A549 (cell line): ENCODE measurements at places on chromosomes 7 and 10.
A peak's percentile ranks its signal among the peaks of the same experiment; 100 is the strongest.

DNA sequence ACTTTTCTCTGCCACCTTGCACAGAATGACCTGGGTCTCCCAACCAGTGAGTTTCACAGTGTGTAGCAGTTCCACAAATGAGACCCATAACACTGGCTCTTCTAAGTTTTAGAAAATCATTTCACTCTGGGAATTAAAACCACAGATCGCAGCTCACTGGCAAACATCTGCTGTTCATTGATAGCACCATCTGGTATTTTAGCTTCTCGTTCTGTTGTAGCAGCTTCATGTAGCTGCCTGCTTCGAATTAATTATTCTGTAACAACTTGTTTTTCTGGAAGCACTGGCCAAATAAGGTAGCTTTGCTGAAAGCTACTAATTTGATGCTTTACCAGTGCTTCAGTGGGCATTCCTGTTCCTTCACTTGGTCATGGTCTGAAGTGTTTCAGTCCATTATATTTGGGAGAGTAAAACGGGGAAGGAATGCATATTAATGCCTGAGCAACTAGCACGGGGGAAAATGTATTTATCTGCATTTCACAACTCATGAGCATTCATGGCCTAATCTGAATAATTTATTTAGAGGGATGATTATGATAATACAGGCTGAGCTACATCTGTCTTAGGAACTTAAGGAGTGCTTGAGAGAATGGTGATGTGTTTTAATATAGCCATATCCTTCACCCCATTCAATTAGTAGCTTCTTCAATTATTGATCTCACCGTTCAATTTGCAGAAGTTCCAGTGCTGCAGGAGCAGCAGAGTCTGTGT, 447.4 kb downstream of the XPNPEP1 start:
- DNase-seq = no peak

DNA sequence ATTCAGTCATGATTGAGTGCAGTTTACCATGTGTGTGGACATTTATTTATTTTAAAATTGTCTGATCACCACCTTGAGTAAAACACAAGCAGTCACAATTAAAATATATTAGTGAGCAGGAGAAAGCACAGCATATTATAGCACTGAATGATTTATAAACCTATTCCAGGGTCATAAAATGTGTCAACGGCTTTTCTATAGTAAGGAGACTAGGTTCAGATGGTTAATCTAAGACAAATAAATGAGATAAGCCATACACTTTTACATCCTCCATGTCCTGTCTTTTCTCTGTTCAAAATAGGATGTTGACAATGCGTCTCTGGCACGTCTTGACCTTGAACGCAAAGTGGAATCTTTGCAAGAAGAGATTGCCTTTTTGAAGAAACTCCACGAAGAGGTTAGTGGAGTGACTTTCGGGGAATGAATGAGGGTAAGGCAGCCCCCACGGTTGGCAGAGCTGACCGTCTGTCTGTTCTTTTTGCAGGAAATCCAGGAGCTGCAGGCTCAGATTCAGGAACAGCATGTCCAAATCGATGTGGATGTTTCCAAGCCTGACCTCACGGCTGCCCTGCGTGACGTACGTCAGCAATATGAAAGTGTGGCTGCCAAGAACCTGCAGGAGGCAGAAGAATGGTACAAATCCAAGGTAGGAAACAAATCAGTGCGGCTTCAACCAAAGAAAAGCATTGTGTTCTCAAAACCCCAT, 5.4 kb downstream of the VIM start:
- DNase-seq = no peak

DNA sequence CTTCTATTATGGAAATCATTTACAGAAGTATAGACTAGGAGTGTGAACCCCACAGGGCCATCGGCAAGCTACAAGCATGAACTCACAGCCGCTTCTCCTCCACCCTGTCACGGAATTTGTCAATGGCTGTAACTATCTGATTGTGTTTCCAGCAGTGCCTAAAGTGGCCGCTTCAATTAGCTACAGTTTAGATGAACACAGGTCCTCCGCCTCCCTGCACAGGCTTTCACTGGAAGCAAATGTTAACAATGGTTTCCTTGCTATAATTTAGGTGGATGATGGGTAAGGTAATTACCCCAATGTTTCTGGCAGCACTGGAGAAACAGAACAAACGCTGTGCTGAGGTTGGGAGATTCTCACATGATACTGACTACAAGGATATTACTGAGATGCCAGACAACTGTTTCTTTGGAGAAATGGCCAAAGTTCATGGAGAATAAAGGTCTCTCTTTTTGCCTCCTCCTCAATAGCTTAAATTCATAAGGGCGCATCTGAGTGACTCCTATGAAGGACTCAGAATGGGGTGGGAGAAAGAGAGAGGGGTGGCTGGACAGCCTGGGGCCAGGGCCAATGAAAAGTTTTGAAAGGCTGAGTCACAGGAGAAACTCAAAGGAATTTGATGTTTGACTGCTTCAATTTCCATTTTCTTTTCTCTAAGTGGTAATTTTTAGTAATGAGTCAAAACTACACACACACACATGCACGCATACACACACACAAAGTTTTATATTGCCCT, 78.9 kb downstream of the SVIL start:
- no peak for DNase-seq

DNA sequence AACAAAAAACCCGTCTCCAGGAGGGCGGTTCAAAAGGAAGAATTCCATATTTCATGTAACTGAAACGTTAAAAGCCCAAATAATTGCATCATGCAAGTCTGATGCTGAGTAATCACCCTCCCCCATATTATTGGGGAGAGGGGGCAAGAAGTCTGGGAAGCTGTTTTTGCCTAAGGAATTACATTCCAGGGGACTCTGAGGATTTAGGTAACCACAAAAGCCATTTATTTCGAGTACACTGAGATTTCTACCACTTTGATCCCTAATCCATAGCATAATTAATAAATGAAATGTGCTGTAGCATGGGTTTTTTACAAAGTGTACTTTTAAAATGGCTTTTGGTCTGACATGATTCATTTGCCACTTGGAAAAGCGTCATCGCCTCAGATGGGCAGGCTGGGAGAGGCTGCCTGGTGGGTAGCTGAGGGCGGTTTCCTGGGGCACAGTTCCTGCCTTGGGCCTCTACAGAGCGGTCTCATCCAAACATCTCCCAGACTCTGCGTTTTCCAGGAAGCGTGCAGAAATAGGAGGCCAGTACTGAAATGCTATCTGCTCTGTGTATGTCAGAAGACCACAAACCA, 106.5 kb downstream of the TCF7L2 start:
- DNase-seq = no peak

GRCh38 chr7:17600340-17600752, 301.9 kb downstream of the AHR start:
- peak; percentile 49 for DNase-seq

- DNase-seq = no peak
Observed at GRCh38 chr7:66950763-66951162, 29.7 kb downstream of the TMEM248 start.

GRCh38 chr10:13168781-13169180, 7.4 kb downstream of the MCM10 start:
- no peak for DNase-seq

- DNase-seq = peak; percentile 73
Observed at GRCh38 chr7:158863611-158864506, 7.5 kb downstream of the DYNC2I1 start.

GRCh38 chr7:131011976-131012375, 278.0 kb upstream of the KLF14 start:
- DNase-seq = peak; percentile 51

GRCh38 chr7:4109481-4110110, 572.5 kb upstream of the FOXK1 start:
- no peak for DNase-seq

DNA sequence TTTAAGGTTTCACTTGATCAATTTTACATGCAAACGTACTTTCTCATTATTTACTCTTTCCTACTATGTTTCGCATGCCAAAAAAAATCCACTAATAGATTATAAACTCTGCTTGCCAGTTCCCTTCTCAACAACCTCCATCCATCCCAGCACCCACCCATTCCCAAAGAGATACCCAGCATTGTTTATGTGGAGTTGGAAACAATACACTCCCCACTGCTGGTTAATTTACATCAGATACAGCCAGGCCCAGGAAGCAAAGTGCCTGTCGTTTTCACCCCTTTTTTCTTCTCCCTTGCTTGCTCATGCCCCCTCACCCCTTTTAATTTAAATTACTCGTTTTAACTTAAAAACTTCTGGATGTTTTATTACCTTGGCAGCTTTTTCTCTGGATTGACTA, 59.9 kb downstream of the HIBADH start:
- DNase-seq = no peak

DNA sequence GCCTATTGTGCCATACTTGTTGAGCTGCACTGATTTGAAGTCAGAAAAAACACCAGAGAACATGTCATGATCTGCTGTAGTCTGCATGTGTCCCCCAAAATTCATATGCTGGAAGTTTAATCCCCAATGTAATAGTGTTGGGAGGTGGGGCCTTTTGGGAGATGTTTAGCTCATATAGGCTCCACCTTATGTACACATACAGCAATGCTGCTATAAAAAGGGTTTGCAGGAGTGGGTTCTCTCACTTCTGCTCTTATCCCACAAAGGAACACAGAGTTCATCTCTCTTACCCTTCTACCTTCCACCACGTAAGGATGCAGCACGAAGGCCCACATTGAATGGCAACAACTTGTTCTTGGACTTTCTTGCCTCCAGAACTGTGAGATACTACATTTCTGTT, 23.0 kb downstream of the GPR22 start:
- DNase-seq = no peak

DNA sequence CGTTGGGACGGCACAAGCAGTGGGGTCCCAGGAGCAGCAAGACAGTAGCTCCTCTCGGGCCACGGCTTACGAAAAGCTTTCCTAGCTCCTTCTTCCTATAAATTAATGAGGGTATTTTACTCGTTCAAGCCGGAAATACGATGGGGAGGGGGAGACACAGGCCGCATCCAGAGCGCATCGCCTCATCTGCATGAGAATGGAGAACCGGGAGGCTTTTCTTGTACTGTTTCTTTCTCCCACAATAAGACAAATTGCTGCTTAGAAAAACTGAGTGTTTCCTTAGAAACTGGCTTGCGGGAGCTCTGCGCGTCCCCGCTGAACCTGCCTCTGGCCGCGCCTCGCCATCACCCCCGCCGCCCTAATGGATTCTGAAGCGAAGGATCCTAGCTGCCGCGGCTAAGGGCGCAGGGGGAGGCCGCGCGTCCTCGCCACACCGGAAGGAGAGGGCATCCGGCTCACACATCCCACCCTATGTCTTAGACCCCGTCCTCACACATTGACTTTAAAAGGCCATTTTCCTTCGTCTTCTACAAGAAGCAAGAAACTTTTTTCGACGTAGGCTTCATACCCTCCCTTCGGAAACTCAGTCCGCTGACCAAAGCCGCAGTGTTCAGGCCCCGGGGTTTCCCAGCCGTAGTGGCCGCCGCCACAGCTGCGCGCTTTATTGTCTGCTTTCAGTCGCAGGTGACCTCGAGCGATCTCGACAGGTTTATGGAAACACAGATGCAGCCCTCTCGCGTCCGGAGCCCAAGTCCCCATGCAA, 8.8 kb downstream of the NXPH1 start:
- DNase-seq = no peak

GRCh38 chr10:110237894-110238480, 30.6 kb downstream of the MXI1 start:
- no peak for DNase-seq

DNA sequence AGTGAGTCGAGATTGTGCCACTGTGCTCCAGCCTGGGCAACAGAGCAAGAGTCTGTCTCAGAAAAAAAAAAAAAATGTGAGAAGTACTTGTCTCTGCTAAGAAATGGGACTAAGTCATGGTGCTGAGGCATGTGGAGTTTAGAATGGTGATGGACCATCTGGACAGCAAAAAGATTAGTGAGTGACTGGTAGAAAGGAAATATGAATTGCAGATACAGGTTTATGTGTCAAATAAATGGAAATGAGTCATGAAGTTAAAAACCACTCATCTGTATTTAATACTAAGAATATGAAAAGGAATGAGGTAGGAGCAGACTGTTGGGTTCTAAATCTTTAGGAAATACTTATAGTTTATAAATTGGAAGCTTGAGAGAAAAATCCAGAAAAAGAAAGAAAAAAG, 625.7 kb upstream of the ANKRD30A start:
- DNase-seq = no peak

DNA sequence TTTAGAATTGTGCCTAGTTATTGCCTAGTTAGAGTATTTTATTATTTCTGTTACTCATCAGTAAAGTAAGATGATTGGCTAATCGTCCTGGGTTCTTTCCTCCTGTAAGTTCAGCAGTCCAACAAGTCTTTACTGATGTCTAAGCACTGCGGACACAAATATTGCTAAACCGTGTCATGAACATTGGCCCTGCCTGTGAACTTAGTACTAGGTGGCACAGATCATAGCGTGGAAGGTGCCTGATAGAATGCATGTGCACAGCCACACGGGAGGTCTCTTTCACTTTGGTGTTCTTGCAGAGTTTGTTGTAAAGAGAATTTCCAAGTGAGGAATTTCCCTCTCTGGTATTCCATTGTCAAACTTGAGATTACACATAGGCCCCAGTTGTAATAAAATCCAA, 38.0 kb downstream of the RBM33 start:
- no peak for DNase-seq

- DNase-seq = no peak
Observed at GRCh38 chr10:43230909-43231522, 35.8 kb downstream of the RASGEF1A start.

DNA sequence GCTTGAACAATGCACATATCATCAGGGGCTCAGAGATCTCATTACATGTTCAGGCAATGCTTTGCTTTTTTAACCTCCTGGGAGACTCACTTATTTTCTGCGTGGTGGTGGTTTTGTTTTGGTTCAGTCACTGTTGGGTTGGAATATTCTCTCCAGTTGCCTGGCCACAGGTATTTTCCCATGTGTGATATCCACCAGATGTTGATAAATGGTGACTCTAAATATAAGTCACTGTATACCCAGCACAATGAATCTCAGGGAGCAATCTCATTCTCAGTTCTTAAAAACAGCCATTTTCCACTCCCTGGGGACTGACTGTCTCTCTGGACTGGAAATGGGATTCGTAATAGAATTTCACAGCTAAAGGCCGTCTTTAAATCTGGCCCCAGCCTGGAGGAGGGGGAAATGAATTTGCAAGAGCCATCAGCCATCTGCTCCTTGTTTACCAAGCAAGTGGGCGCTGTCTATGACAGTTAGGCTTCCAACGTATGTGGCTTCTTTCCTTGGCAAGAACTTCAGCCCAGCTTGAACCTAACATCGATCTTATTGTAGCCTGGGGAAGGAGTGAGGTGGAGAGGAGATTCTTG, 1106.2 kb downstream of the NRG3 start:
- DNase-seq = no peak
